Karpas-422 (cell line): ENCODE measurements at places on chromosomes 5 and 9. TPM values are rescaled to one million over a fixed set of nuclear protein-coding genes. Genes with fewer than 3 reads are reported as not detected.

Gene CCDC192
- total RNA-seq: not detected in 2 replicates

Gene TENT4A
- 38.1 and 45.3 TPM in 2 replicates for total RNA-seq

Gene TAF1L
- not detected in 2 replicates for total RNA-seq

GRCh38 chr9:385818-386398 is 171.2 kb downstream of the DOCK8 start:
- no peak overlapping the region for H3K27ac ChIP-seq
- no peaks in the 10 kb centered on the region; the same call in 1 of the 2 replicates for H3K36me3 ChIP-seq
- no peak overlapping the region for H3K4me3 ChIP-seq

DNA sequence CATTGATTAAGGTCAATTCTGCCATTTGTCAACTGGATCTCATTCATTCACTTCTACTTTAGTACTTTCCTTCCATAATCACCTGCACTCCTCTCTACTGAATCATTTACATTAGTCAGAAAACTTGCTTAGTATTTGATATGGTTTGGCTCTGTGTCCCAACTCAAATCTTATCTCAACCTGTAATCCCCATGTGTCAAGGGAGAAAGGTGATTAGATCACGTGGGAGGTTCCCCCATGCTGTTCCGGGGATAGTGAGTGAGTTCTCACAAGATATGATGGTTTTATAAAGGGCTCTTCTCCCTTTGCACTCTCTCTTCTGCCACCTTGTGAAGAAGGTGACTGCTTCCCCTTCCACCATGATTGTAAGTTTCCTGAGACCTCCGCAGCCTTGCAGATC is 23.7 kb upstream of the UGCG start:
- no peaks in the 10 kb centered on the region for H3K4me1 ChIP-seq
- H3K36me3 ChIP-seq: no peaks in the 10 kb centered on the region
- H3K27ac ChIP-seq: no peak overlapping the region

GRCh38 chr9:114033397-114034103 is 44.5 kb downstream of the AMBP start:
- no peaks in the 10 kb centered on the region for H3K36me3 ChIP-seq
- peak; percentile 60 for DNase-seq

DNA sequence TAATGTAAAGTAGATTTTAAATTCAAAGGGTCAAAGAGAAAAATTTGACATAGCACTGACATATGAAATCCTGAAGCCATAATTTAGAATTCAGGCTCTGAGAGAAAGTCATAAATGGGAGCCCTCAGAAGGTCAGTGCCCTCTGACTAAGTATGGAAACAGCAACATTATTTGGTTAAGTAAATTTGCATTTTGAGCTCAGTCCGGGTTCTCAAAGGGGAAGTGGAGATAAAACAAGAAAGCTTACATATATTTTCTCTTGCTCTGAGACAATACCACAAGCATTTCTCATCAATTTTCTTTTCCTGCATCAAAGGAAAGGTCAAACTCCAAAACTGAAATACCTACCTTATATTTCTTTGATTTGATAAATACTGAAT is 348.0 kb downstream of the SEMA5A start:
- H3K4me3 ChIP-seq: no peak overlapping the region
- H3K36me3 ChIP-seq: no peaks in the 10 kb centered on the region
- no peaks in the 10 kb centered on the region; the same call in 1 of the 2 replicates for H3K27me3 ChIP-seq
- peaks cover 6% of the 10 kb centered on the region for H3K4me1 ChIP-seq

- H3K4me3 ChIP-seq: no peak overlapping the region
- no peaks in the 10 kb centered on the region for H3K36me3 ChIP-seq
- no peak overlapping the region for H3K27ac ChIP-seq
- H3K27me3 ChIP-seq: no peaks in the 10 kb centered on the region
Measured at GRCh38 chr5:6081727-6082210, 296.6 kb downstream of the MED10 start.

- no peak for DNase-seq
Measured at GRCh38 chr5:77066823-77067442, 20.2 kb downstream of the ZBED3 start.

GRCh38 chr9:125146247-125146646 is 2.9 kb upstream of the SCAI start:
- no peaks in the 10 kb centered on the region for H3K27me3 ChIP-seq
- H3K36me3 ChIP-seq: peaks cover 3% of the 10 kb centered on the region; the same call in 1 of the 2 replicates
- DNase-seq: no peak
- peak overlapping the region; percentile 6; the same call in 1 of the 2 replicates for H3K27ac ChIP-seq

GRCh38 chr5:175344331-175345195 is 99.4 kb downstream of the DRD1 start:
- H3K27me3 ChIP-seq: no peaks in the 10 kb centered on the region
- H3K4me1 ChIP-seq: no peaks in the 10 kb centered on the region
- DNase-seq: no peak
- no peak overlapping the region for H3K4me3 ChIP-seq
- no peaks in the 10 kb centered on the region for H3K36me3 ChIP-seq
